ENCODE measurements at places on chromosomes 13 and 19.

GRCh38 chr13:71829547-71829946 is 37.5 kb downstream of the DACH1 start:
- no peak for ATAC-seq

GRCh38 chr13:102312841-102313240 is 89.0 kb downstream of the FGF14 start:
- no peak for ATAC-seq

GRCh38 chr13:80612804-80613203 is 271.9 kb upstream of the SPRY2 start:
- ATAC-seq: no peak

DNA sequence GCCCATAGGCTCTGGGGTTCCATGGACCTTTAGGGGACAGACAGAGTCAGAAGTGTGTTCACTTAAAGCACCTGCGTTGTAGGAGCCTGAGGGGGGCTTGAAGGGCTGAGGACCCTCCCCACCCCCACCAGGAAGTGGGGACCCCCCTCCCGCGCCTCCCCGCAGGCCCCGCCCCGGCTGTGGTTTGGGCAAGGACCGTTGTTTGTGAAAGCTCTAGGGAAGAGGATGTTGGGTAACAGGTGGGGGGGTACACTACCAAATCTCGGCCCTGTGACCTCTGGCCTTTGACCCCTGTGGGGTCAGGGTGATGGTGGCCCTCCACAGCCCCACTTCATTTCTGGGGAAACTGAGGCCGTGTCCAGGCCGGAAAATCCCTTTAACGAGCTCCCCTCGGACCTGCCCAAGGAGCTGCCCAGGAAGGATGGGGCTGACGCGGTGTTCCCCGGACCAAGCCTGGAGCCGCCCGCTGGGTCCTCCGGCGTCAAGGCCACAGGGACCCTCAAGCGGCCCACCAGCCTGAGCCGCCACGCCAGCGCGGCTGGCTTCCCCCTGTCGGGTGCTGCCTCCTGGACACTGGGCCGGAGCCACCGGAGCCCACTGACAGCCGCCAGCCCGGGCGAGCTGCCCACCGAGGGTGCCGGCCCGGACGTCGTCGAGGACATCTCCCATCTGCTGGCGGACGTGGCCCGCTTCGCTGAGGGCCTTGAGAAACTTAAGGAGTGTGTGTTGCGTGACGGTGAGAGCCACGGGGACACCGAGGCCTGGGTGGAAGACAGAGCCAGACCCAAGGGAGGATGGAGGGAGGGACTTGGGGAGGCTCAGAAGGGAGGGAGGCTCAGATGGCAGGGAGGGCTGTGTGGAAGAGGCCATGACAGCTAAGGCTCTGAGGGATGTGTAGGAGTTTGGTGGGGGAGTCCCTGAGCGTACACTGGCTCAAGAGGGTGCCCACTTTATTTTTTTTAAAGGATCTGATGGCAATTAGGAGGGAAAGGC is 1.3 kb downstream of the ARHGAP45 start:
- peak; percentile 4 for ATAC-seq

GRCh38 chr19:3359015-3359918 is 7.1 kb upstream of the NFIC start:
- peak; percentile 39 for ATAC-seq

GRCh38 chr19:810077-810855 is 11.5 kb downstream of the PLPPR3 start:
- ATAC-seq: no peak

GRCh38 chr19:49057636-49058234 is at the start of gene CGB7:
TSS of gene CGB7 (minus strand) at chr19:49057749. CDS start at chr19:49055375, 2,374 bp downstream.
- ATAC-seq: peak; percentile 53

DNA sequence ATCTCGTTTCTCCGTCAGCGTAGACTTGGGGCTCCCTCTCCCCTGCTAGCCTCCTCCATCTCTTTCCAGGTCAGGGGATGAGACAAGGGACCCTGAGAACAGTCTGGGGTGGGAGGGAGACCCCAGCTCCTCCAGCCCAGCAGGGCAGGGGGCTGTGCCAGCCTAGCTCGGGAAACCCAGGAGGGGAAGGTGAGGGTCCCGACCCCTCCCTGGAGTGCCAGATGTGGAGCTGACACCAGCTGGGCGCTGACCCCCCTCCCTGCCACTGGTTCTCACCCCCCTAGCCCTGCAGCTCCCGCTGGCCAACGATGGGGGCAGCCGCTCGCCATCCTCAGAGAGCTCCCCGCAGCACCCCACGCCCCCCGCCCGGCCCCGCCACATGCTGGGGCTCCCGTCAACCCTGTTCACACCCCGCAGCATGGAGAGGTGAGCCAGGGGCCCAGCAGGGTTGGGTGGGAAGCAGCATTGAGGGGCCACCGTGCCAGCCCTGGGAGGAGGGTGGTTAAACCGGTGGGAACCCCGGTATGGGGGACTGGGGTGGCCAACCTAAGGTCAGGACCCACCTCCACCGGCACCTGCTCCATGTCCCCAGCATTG is 5.1 kb upstream of the TGFBR3L start:
- ATAC-seq: no peak

- no peak for ATAC-seq
Observed at GRCh38 chr13:32791545-32792172, 205.4 kb downstream of the PDS5B start.

DNA sequence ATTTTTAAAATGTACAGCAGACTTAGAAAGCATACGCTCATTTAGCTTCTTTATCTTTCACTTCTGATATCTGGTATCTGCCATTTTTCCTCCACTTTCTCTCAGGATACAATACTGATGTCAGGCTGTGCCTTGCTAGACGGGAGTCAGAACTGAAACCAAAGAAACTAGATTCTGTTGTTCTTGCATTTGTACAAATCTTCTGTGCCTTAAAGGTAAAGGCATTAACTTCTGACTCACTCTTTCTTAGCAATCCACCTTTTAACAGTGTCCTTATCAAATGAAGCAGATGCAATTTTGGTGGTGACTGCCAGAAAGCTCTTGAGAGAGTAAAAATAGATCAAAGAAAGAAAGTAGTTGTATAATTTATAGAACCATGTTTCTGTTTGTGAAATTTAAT is 370.4 kb downstream of the PCDH20 start:
- no peak for ATAC-seq

DNA sequence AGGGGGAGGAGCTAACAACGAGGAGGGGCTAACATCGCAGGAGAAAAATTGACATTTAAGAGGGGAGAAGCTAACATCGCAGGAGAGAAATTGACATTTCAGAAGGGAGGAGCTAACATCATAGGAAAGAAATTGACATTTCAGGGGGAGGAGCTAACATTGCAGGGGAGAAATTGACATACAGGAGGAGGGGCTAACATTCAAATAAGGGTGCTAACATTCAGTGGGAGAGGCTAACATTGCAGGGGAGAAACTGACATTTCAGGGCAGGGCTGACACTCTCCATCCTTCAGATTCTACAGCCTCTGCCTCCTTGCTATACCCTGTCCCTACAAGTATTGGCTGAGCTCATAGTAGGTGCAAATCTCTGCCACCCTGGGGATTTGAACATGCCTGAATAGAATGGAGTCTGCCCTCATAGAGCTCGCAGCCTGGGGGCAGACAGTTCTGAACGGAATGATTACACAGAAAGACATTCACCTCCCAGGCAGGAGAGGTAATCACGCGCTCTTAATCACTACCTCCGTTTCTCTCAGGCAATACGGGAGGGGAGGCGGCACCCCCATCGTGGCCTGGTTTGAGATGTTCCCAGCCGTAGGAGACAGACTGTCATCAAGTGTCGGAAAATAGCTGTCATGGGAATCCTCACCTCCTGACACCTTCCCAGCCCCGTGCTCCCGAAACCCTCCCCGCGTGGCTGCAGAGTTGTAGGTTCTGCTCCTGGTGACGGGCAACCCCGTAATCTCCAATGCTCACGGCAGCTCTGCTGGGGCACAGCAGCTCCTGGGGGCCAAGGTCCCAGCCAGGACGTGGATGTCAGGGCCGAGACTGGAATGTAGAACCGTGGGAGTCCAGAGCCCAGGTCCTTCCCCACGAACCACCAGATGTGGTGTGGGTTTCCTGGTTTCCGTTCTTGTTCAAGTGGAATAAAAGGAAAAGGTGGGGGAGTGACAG is 9.5 kb downstream of the GPR32 start:
- no peak for ATAC-seq

DNA sequence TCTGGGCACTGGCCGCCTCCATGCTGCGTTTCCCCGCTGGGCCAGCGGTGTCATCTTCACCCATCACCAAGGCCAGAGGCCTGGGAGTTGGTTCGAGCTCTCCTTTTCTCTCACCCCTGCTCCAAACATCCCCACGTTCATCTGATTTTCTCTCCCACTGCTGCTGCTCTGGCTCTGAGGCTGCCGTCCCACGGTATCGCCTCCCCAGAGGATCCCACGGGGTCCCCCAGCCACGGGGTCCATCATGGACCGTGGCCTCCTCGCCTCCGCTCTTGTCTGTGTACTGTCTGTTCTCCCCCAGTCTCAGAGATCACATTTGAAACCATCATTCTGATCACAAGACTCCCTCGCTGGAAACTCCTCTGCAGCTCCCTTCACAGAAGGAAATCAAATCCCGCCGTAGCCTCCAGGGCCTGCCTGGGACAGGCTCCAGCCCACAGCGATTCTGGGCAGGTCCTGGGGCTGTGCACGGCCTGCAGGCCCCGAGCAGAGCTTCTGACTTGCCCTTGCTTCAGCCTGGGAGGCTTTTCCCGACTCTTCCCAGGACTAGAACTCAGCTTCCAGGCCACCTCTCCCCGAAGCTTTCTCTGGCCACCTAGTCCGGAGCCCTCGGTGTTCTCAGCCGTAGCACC is 64.2 kb downstream of the SOX1 start:
- peak; percentile 17 for ATAC-seq

- no peak for ATAC-seq
Observed at GRCh38 chr19:27890696-27891095, 1322.3 kb downstream of the UQCRFS1 start.

DNA sequence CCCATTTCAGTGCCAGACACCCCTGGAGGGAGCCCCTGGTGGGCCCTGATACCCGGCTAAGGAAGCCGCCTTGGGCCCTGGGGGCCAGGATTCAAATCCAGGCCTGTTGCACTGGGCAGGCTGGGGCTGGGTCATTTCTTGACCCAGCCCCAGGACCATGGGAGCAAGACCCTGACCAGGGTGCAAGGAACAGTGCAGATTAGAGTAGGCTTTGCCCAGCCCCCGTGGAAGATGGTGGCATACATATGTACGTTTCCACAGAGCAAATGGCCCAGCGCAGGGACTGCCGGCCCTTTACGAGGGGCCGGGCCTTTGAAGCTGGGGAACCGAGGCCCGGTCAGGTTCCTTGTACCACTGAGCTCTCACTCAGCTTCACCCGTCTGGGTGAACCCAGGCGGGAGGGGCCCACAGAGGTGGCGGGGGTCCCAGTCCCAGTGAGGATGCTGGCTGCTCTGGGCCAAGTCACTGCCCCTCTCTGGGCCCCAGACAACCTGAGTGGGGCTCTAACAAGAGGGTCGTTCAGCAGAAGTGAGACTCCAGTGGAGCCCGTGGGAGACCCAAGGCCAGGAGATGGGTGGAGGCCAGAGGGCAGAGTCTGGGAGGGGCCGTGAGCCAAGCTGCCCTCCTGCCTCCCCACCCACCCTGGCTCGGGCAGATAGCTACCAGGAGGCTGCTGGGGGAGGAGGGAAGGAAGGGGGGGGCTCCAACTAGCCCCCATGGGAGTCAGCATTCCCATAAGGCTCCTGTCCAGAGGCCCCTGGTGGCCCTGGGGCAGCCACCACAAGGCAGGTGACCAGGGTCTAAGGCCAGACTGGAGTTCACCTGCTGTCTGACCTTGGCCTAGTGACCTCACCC is 2.7 kb downstream of the MKNK2 start:
- ATAC-seq: no peak

- peak; percentile 56 for ATAC-seq
Observed at GRCh38 chr13:25276748-25277147, 10.5 kb downstream of the MTMR6 start.

DNA sequence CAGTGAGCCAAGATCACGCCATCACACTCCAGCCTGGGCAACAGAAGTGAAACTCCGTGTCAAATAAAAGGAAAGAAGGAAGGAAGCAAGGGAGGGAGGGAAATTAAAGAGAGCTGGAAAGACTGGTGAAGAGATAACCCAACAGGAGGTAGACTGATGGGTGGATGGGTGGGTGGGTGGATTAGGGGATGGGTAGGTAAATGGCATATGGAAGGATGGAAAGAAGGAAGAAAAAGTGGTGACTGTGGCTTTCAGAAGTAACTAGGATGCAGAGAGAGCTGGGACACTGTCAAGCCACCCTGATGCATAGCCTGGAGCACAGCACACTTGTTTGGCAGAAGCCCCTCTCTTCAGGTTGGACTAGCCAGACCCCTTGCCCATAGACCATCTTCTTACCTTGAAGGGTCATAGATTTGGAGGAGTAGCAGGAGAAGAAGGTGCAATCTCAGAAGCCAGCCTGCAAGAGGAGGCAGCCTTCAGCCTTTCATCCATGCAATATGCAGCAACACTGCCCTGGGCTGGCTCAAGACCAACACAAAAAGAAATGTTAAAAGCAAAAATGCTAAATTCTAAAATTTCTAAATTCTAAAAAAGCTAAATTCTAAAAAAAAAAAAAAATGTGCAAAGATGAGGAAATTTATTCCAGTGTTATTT is 5.1 kb downstream of the IQCN start:
- no peak for ATAC-seq

- ATAC-seq: no peak
Observed at GRCh38 chr19:28746478-28746877, 466.5 kb downstream of the UQCRFS1 start.

DNA sequence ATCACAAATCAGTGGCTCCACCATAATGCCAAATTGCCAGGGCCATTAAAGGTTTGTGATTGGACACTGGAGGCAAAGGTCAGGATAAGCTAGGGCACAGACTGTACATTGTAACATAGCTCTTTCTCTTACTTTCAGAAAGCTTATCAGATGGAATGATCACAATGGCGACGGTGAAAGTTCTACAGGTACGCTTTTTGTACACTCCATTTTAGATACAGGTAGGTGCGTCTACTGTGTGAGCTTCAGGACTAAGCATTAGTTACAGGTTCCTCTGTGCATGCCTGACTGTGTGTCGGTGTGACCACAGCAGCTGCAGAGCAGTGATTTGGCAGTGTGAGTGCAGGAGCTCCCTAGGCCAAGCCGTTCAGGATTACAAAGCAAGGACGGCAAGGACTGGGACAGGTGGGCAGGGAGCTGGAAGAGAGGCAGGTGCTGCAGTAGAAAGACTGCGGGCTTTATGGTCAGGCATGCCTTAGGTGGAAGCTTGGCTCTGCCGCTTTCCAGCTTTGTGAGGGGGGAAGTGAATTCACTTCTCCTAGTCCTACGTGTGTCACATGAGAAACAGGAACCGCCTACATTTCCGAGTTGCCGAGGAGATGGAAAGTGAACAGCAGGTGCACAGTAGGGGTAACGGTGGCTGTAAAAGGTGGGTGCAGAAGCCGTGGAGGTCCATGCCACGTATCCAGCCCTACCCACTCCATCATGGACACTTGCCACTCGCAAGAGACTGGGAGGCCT is 49.6 kb downstream of the MRPL57 start:
- ATAC-seq: no peak

GRCh38 chr13:79307866-79308298 is 98.2 kb downstream of the RBM26 start:
- ATAC-seq: peak; percentile 53

DNA sequence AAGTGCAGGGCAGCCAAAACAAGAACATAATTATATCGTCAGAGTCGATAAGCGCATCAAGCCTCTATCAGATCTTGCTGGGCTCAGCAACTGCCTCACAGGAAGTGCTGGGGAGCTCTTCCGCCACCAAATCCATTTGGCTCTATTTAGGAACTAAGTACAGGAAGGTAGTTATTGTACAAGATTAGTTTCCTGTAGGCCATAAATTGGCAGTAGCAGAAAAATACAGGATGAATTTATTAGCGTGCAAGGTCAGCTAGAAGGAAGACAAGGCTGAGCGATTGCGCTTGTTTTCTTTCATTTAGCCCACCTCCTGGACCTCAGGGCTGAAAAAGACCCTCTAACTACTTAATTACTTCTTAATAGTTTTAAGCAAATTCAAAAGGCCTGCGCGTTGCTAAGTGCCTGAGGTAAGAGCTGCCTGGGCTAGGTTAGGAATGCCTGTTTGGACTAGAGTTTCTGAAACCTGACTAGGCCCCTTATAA is 118.5 kb downstream of the IRS2 start:
- ATAC-seq: no peak
